Forelimb muscle (tissue), 1 donor: ENCODE measurements at places on chromosomes 5 and 9. TPM values are rescaled to one million over a fixed set of nuclear protein-coding genes. Genes with fewer than 3 reads are reported as not detected.

DNA sequence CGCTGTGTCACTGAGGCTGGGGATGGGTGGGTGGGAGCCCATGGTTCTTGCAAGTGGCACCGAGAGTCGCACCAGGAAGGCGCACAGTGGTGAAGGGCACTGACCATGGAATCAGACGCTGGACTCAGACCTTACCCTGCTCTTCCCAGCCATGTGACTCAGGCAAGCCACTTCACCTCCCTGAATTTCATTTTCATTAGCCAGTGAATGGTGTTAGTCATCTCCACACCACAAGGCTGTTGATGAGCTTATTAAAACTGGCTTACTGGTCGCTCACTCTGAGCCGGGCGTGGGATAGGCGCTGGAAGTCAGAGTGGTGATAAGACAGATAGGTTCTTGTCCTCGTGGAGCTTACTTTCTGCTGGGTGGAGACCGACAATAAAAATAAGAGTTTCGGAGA lies 25.1 kb downstream of the FGF18 start:
- DNase-seq = no peak

DNA sequence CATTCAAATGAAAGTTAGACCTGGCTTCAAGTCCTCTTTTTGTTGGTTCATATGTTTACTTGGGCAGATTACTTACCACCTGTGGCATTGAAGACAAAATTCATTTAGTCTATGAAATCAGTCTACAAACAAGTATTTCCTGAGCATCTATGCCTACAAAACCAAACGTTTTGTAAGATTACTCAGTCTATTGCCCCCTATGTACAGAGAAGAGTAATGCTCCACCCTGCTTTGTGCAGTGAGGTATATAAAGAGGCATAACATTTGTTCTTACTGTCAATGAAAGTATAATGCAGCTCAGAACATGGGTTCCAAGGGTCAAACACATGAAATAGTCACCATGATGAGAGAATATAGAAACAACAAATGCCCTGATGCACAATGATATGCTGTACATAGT lies 580.7 kb downstream of the KIF4B start:
- no peak for DNase-seq

- no peak for DNase-seq
These were observed 1.2 kb downstream of the KIAA1958 start for GRCh38 chr9:112487799-112488340.

- DNase-seq = no peak
These were observed 77.1 kb downstream of the MUSK start for GRCh38 chr9:110745676-110746075.

DNA sequence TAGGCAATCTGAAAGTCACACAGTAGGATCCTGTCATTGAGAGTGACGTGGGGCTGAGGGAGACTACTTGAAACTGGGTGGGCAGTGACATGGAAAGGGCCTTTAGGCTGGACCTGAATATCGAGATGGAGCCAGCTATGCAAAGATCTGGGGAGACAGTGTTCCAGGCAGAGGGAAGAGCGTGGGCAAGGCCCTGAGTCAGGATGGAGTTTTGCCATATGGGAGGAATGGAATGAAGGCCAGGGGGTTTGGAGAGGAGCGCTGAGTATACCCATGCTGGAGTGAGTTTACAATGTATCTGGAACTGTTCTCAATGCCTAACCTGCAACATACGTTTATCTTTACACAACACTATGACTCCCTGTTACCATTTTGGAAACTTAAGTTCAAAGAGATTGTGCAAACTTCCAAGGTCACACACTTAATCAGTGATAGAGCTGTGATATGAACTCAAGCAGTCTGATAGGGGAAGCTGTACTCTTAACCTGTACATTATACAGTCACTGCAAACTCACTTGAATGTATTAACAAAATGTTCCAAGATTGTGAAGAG lies 33.5 kb downstream of the INSYN2B start:
- DNase-seq = no peak

DNA sequence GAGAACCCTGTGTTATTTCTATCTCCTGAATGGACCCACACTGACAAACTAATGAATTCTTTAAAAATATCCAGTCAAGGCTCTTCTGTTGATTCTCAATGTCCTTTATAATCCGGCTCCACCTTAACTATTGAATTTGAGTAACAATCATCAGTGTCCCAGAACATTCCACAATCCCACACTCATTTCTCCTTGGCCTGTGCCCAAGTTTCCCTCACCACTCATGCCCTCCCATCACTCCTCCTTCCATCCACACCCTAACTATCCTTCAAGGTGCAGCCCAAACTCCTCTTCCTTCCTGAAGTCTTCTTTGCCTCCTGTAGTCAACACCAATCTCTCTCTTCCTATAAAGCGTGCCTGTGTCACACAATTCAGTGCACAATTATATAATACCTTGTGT lies 106.1 kb downstream of the NUDT12 start:
- no peak for DNase-seq

GRCh38 chr5:22033066-22033465 lies 820.1 kb downstream of the CDH12 start:
- peak; percentile 6 for DNase-seq

PDLIM4 gene
- 66.2 TPM for polyA plus RNA-seq
